ENCODE measurements at places on chromosomes 7 and 10.

DNA sequence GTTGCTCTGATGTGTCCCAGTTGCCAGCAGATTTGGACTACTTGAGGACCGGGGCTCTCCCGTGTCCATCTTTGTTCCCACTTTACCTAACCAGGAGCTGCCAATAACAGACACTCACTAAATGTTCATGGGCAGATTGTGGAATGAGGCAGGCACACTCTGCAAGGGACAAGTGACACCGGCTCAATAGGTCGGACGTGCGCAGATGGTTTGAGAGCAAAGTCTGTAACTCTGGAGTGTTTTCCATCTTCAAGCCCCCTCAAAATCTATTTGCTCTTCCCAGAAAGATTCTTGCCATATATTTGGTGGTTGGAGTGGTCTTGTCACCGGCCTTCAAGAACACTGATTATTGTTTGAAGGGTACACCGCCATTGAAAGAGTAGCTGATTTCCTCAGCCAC, 47.2 kb downstream of the THNSL1 start:
- H3K4me1 ChIP-seq = no peaks in the 10 kb centered on the region
- no peak overlapping the region for H3K4me3 ChIP-seq
- no peak for DNase-seq
- H3K36me3 ChIP-seq = no peaks in the 10 kb centered on the region
- no peak overlapping the region for H3K27ac ChIP-seq
- H3K27me3 ChIP-seq = no peaks in the 10 kb centered on the region

DNA sequence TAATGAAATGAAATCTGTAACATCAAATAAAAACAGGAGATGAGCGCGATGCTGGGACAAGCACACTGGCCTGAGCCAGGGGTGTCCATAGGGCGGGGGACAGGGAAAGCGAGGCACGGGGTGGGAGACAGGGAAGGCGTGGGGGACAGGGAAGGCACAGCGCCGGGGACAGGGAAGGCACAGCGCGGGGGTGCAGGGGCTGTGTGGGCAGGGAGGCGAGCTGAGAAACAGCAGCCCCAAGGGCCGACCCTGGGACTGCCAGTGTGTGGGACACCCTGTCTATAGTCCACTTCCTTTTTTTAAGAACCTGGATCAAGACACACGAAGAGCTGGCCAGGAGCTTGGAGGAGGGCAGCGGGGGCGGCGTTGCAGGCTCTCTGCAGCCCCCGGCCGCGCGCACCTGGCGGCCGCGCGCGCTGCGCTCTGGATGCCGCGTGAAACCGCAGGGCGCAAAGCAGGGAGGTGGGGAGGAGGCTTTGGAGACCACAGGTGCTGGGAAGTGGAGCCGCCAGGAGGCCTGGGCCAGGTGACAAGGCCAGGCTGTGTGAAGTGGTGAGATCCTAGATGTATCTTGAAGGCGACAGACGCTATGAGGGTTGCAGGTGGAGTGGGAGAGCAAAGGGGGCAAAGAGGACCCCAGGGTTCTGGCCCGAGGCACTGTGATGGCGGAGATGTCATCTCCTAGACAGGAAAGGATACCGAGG, 157.7 kb downstream of the COBL start:
- H3K36me3 ChIP-seq = no peaks in the 10 kb centered on the region
- DNase-seq = no peak
- no peak overlapping the region for H3K27ac ChIP-seq
- 0 out of 2 replicates have a peak, but pooled peaks cover 7% of the 10 kb centered on the region for H3K4me1 ChIP-seq
- no peaks in the 10 kb centered on the region for H3K27me3 ChIP-seq

DNA sequence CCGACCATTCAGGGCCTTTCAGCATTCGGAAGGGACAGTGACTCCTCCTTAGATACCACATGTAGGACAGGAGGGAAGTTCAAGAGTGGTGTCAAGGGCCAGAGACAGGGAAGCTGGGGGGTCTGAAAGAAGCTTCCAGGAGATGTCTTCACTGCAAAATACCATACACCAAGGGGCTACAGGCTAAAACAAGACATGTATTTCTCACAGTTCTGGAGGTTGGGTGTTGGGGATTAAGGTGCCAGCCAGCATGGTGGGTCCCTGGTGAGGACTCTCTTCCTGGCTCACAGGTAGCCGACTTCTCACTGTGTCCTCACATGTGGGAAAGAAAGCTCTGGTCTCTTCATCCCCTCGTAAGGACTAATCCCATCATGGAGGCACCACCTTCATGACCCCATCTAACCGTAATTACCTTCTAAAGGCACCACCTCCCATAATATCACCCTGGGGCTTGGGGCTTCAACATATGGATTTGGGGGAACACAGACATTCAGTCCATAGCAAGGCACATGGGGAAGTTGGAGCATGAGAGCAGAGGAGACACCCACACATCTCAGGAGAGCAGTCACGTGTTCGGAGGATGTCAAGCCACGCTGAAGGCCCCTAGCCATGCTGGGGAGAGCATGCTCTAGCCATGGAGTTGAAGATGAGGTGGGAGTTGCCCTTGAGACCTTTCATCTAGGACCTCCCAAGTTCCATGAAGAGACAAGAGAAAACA, 73.9 kb upstream of the GDF10 start:
- DNase-seq = no peak
- H3K36me3 ChIP-seq = no peaks in the 10 kb centered on the region
- H3K27ac ChIP-seq = no peak overlapping the region
- no peaks in the 10 kb centered on the region for H3K27me3 ChIP-seq
- no peaks in the 10 kb centered on the region for H3K4me1 ChIP-seq

- no peak overlapping the region for H3K4me3 ChIP-seq
- peak; percentile 63 for DNase-seq
- no peaks in the 10 kb centered on the region for H3K36me3 ChIP-seq
- no peak overlapping the region for H3K27ac ChIP-seq
- H3K4me1 ChIP-seq = peaks cover 14% of the 10 kb centered on the region
Measured at GRCh38 chr10:77264107-77264506, 373.5 kb downstream of the KCNMA1 start.

- DNase-seq = no peak
- no peak overlapping the region for H3K27ac ChIP-seq
- H3K27me3 ChIP-seq = no peaks in the 10 kb centered on the region
Measured at GRCh38 chr7:53789741-53790140, 752.4 kb upstream of the VSTM2A start.

DNA sequence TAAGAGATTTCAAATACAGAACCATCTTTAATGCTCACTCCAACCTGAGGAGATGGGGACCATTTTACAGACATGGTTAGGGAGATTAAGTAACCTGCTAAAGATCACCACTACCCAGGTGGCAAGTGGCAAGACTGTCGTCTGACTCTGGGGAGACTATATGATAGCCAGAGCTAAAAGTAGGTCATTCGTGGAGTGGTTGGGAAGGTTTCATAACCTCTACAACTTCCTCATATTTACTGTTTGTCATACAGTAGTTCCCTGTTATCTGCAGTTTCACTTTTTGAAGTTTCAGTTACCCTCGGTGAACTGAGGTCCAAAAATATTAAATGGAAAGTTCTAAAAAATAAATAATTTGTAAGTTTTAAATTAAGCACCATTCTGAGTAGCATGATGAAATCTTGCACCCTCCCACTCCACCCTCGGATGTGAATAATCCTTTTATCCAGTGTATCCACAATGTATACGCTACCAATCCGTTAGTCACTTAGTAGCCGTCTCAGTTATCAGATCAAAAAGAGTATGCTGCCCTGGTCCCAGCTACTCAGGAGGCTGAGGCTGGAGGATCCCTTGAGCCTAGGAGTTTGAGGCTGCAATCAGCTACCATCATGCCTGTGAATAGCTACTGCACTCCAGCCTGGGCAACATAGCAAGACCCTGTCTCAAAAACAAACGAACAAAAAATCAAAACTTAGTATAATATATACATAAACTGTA, 14.9 kb upstream of the LGI1 start:
- H3K36me3 ChIP-seq = no peaks in the 10 kb centered on the region
- H3K27me3 ChIP-seq = peaks cover 7% of the 10 kb centered on the region
- no peak overlapping the region for H3K4me3 ChIP-seq
- DNase-seq = peak; percentile 55

- H3K27ac ChIP-seq = no peak overlapping the region
- H3K4me1 ChIP-seq = no peaks in the 10 kb centered on the region
- no peak for DNase-seq
- H3K36me3 ChIP-seq = no peaks in the 10 kb centered on the region
Measured at GRCh38 chr7:32062150-32062549, 8.1 kb downstream of the PDE1C start.

GRCh38 chr10:125399289-125399688, 238.9 kb upstream of the CTBP2 start:
- H3K27ac ChIP-seq = no peak overlapping the region
- H3K36me3 ChIP-seq = no peaks in the 10 kb centered on the region
- no peak overlapping the region for H3K4me3 ChIP-seq
- H3K27me3 ChIP-seq = no peaks in the 10 kb centered on the region
- no peak for DNase-seq

DNA sequence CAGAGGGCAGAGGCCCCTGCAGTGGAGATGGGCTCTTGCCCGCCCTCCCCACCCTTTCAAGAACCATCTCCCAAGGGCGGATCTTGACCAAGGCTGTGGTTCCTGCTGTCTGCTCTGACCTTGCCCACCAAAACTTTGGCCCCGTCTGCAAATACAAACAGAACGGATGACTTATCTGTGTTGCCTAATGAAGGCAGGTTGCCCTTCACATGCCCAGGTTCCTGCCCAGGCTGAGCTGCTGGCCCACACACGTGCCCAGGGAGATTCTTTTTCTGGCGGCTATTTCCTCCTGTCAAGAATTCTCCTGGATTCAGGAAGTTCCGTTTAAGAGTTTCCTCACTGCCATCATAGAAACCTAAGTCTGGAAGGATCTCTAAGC, 78.3 kb downstream of the PROSER2 start:
- no peak overlapping the region for H3K4me3 ChIP-seq
- no peaks in the 10 kb centered on the region for H3K4me1 ChIP-seq
- no peaks in the 10 kb centered on the region for H3K36me3 ChIP-seq
- H3K27ac ChIP-seq = no peak overlapping the region
- H3K27me3 ChIP-seq = no peaks in the 10 kb centered on the region

- no peaks in the 10 kb centered on the region for H3K36me3 ChIP-seq
- no peak for DNase-seq
- no peak overlapping the region for H3K4me3 ChIP-seq
- no peaks in the 10 kb centered on the region for H3K27me3 ChIP-seq
Measured at GRCh38 chr7:139292821-139293220, 48.3 kb upstream of the FMC1 start.

- H3K27ac ChIP-seq = no peak overlapping the region
- no peak for DNase-seq
- H3K4me1 ChIP-seq = no peaks in the 10 kb centered on the region
- H3K4me3 ChIP-seq = no peak overlapping the region
- H3K27me3 ChIP-seq = no peaks in the 10 kb centered on the region
Measured at GRCh38 chr7:134948246-134948645, 38.1 kb upstream of the AGBL3 start.

DNA sequence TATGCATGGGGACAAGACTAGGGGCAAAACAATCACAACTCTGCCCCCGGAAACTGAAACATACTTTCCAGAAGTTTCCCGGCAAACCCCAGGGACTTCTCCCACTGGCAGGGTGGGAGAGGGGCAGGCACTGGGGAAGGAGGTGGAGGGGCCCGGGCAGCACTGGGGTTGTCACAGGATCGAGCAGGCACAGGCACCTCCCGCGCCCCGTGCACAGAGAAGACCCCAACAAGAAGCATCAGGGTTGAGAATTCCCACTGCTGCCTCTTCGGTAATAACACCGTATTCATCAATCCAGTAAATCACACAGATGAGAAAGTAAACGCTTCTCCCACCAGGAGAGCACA, 490.5 kb downstream of the PTPRN2 start:
- H3K4me1 ChIP-seq = no peaks in the 10 kb centered on the region
- H3K27me3 ChIP-seq = peaks cover 47% of the 10 kb centered on the region
- H3K27ac ChIP-seq = no peak overlapping the region
- no peaks in the 10 kb centered on the region for H3K36me3 ChIP-seq
- H3K4me3 ChIP-seq = no peak overlapping the region

- H3K4me3 ChIP-seq = no peak overlapping the region
- H3K36me3 ChIP-seq = no peaks in the 10 kb centered on the region
- H3K27me3 ChIP-seq = no peaks in the 10 kb centered on the region
- peaks cover 5% of the 10 kb centered on the region for H3K4me1 ChIP-seq
Measured at GRCh38 chr10:60312818-60313588, 76.7 kb downstream of the ANK3 start.

DNA sequence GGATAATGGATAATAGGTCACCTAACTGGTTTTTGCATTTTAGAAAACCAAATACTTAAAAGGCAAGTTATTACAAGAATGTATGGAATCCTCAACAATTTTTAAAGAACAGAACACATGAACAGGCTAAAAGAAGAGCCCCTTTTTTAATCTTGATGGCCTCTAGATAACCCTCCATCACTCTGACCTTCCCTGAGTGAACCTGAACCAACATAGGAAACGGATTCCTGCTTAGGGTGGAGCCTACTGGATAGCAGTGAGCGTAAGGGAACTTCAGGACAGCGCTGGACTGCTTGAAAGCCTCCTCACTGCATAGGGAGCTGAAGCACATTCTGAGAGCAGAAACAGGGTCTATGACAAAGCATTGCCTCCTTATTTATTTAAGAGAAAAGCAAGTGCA, 20.5 kb downstream of the TRPV5 start:
- H3K27ac ChIP-seq = no peak overlapping the region
- no peaks in the 10 kb centered on the region for H3K36me3 ChIP-seq
- H3K27me3 ChIP-seq = no peaks in the 10 kb centered on the region
- H3K4me3 ChIP-seq = no peak overlapping the region

- no peaks in the 10 kb centered on the region for H3K36me3 ChIP-seq
- no peak overlapping the region for H3K27ac ChIP-seq
- H3K4me1 ChIP-seq = no peaks in the 10 kb centered on the region
- no peak for DNase-seq
- H3K27me3 ChIP-seq = no peaks in the 10 kb centered on the region
Measured at GRCh38 chr7:503575-504111, 16.0 kb downstream of the PDGFA start.

DNA sequence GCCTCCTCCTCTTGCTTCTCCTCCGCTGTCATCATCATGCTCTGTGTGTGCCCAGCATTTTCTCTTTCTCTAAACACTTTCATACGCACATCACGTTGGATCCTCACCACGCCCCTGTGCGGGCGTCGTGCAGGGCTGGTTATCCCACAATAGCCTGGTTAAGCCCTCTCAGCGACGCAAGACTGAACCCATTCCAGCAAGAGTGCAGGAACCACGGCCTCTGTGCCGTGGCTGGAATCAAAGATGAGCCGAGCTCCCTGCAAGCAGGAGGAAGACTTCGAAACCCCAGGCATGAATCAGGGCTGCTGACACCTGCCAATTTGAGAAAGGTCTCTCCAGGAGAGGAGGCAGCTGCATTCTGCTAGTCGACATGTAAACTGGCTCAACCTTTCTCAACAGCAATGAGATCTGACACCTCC, 74.8 kb upstream of the FOXK1 start:
- H3K27me3 ChIP-seq = peaks cover 8% of the 10 kb centered on the region
- H3K27ac ChIP-seq = no peak overlapping the region
- DNase-seq = no peak
- H3K4me1 ChIP-seq = no peaks in the 10 kb centered on the region
- H3K4me3 ChIP-seq = no peak overlapping the region

GRCh38 chr7:51198654-51199053, 118.0 kb downstream of the COBL start:
- H3K27ac ChIP-seq = no peak overlapping the region
- peak; percentile 55 for DNase-seq
- no peaks in the 10 kb centered on the region for H3K36me3 ChIP-seq
- no peaks in the 10 kb centered on the region for H3K27me3 ChIP-seq
- no peak overlapping the region for H3K4me3 ChIP-seq

Data from MM.1S (cell line).